ENCODE measurements at places on chromosomes 7 and 10.

DNA sequence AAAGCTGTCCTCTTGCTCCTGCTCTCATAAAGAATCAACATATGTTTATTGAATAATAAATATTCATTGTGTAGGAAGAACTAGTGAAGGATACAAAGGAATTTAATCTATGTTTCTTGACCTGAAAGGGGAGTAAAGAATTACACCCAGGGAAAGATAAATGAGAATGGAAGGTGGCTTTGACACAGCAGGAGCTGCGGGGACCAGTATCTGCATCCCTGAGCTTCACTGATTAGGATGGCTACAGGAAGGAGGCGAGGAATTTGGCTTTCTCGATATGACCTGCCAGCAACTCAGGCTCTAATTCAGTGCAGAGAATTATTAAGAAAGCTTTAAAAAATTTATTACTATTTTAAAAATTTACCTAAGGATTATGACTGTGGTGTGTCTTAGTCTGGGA is 194.6 kb downstream of the SEC23IP start:
- no peak for DNase-seq

GRCh38 chr7:43782768-43783555 is 24.5 kb downstream of the BLVRA start:
- DNase-seq: no peak

GRCh38 chr10:73593110-73593509 is 2.0 kb upstream of the USP54 start:
- no peak for DNase-seq

DNA sequence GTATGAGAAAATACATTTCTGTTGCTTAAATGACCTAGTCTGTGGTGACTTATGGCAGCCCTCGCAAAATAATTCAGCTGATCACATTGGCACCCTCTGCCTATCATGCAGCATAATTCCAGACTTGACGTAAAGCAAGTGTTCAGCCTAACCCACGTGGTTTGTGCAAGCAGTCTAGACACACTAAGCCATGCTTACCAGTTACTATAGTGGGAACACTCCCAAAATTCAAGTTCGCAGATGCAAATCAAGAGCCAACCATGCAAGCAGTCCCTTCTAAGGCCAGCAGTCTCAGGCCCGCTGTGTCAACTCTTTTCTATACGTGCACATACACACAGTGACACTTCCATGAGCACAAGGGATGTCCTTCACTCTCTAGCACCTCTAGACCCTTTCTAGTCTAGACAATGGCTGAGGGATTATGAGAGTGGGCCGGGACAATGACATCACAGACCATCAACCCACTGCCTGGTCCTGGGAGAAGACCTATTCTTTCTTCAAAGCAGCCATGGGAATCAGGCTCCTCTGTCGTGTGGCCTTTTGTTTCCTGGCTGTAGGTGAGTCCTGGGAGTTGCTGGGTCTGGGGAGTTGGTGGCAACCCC is 29.0 kb upstream of the PRSS1 start:
- no peak for DNase-seq

DNA sequence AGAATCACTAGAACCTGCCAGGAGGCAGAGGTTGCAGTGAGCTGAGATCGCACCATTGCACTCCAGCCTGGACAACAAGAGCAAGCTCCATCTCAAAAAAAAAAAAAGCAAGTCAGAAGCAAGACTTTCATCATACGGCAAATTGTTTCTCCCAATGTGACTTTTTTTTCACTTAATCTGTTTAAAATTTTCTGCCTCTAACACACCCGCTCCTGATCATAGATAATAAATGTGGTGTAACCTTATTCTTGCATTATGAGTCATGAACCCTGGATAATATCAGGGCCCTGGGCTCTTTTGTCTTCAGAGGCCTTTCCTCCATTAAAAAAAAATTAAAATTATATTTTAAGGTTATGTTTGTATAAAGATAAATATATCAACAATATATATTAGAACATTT is 111.4 kb upstream of the JCAD start:
- DNase-seq: no peak

- no peak for DNase-seq
These were observed 93.4 kb downstream of the SLC39A12 start for GRCh38 chr10:18044976-18045720.

DNA sequence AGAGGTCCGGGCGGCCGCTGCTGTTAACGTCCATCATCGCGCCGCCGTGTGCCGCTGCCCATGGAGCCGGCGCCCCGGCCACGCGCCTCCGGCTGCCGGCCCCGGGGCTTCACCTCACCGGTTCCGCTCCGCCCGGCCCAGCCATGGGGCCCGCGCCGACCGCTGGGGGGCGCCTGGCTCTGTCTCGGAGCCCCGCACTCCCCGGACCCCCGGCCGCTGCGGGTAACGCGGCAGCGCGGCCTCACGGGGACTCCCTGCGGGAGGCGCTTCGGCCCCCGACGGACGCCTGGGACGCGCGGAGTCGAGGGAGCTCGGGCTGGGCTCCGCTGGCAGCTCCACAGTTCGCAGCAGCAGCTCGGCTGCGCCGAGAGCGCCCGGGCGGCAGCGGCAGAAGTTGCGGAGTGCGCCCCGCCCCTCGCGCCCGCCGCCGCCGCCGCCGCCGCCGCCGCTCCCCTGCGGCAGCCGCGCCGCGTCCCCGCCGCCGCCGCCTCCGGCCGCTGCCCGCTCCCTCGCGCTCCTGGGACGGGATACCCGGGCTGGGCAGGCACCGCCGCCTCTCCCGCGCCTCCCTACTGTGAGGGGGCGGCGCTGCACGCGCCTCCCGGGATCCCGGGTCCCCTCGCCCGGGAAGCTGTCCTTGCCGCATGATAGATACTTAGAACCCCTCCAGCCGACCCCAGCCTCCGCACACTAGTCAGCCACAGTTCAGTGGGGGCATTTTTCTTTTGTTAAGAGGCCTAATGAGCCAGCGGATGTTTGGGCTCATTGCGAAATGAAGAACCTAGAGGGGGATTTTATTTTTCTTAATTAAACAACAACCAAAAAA is at the start of gene HTR7:
TSS of gene HTR7 (minus strand) at position 405 of the 826 bp plus-strand sequence. CDS start at position 37, 368 bp downstream.
- peak; percentile 56 for DNase-seq

DNA sequence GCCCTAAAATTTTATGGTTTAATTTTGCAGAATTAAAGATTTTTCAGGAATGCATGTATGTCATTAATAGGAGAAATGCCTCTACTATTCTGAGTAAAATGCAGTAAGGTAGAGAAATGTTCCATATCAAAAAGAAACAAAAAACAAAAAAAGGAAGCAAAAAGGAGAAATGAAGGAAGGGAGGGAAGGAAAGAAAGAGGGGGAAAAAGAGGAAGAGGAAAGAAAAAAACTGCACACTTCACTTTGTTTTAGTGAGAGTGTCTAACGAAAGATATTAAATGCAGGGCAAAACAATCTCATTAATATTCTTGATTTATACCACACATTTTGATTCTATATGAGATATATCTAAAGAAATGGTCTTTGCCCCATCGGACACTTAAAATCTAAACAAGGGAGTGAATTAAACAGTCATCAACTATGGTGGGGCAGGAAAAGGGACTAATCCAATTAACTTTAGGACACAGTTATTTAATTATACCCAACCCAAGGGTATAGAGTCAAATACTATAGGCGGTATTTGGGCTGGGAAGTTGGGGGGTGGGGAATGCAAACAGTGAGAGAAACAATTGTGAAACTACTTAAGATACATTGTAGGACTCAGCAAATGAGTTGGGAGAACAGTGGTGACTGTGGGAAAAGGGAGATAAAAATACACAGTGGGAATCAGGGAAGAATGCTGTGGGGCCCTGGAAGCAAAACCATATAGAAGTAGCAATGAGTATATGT is 27.0 kb downstream of the IMMP2L start:
- DNase-seq: no peak

GRCh38 chr7:140297192-140297591 is 101.1 kb downstream of the SLC37A3 start:
- DNase-seq: no peak

DNA sequence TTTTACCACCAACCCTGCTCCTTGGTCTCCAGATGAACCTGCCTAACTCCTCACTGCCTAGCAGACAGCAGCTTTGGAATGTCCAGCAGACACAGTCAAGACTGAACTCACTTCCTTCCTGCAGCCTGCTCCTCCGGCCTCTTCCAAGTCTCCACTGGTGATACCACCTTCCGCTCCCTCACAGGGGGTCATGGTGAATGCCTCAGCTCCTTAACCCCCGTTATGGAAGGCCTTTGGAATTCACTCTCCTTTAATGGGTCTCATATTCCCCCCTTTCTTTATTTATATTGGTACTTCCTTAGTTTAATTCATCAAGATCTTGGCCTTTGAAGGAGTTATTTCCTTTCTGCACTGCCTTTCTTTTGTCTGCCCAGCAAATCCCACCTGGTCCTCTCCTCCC is 44.9 kb upstream of the ZNF32 start:
- no peak for DNase-seq

DNA sequence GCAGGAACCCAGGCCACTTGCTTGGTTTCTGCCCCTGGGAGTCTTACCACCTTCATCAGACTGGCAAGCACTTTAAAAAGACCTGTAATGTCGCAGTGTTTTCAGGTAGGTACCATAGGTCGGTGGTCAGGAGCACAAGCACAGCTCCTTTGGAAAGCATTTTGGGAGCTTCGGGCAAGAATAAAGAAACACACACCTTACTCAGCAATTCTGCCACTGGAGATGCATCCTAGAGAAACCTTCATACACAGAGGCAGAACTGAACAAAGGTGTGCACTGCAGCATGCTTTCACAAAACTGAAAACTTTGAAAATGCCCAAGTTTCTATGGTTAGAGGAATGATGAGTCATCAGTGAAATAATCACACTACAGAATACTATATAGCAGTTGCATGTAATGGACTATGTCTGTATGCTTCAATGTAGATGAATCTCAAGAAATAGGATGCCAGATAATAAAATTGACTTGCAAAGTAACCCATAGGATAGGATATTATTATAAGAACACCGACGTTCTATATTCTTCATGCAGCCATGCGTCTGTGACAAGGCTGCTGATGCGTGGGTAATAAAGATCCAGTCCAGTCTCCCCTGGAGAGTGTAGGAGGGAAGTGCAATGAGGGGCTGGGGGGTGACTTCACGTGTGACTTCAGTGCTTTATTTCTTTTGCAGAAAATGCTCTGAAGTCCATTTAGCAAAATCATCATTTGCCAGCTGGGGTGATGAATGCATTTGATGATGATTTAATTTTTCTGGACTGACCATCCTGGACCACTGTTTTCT is 309.5 kb downstream of the WDR37 start:
- DNase-seq: no peak

GRCh38 chr7:140025241-140025640 is 37.5 kb downstream of the PARP12 start:
- no peak for DNase-seq

GRCh38 chr7:80984619-80985018 is 65.8 kb upstream of the SEMA3C start:
- no peak for DNase-seq

DNA sequence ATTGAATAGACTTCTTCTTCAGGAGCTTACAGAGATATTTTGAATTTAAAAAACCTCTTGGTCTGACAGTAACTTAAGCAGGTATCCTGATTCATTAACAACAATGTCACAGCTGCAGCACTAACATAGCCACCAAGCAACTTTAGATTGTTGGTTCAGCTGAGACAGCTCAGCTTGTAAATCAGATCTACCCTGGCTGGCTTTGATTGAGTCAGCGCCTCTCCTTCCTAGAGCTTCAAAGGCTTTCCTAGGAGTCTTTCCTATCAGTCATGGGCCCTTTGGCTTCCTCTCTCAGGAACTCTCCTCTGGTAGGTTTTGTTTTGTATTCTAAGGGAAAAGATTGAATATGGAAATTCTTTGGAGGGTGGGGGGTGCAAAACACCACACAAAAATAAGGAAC is 70.7 kb upstream of the STEAP4 start:
- no peak for DNase-seq

- DNase-seq: no peak
These were observed 1197.7 kb upstream of the CELF2 start for GRCh38 chr10:9819756-9820494.

Data from stimulated activated CD4-positive, alpha-beta T cell treated with anti-CD3 and anti-CD28 coated beads, TNF-alpha, amount 100 ng/mL, for 4 hours (primary cell).